ENCODE measurements at places on chromosomes 16 and 17.

GRCh38 chr16:84879569-84880487, 60.0 kb downstream of the CRISPLD2 start:
- no peak for DNase-seq

DNA sequence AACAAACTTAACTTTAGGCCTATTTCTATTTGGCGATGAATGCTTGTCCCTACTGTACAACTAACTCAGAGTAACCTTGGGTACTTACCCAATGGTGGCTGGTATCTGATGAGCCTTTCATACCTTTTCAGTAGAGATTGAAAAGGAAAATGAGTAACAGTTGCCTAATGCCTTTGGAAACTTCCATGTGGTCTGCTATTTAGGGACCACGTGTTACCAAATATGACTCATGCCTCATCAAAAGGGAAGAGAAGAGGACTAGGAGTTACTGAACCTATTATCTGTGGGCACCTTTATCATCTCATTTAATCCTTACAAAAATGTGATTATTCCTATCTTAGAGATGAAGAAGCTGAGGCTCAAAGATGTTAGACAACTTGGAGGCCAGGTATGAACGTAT, 8.1 kb downstream of the MYOCD start:
- DNase-seq: no peak

- DNase-seq: no peak
These were observed 756.0 kb upstream of the RBFOX1 start for GRCh38 chr16:6576606-6577005.

- no peak for DNase-seq
These were observed 240.3 kb upstream of the DYNLRB2 start for GRCh38 chr16:80300456-80300855.

GRCh38 chr16:7246578-7246977, 86.1 kb upstream of the RBFOX1 start:
- no peak for DNase-seq

DNA sequence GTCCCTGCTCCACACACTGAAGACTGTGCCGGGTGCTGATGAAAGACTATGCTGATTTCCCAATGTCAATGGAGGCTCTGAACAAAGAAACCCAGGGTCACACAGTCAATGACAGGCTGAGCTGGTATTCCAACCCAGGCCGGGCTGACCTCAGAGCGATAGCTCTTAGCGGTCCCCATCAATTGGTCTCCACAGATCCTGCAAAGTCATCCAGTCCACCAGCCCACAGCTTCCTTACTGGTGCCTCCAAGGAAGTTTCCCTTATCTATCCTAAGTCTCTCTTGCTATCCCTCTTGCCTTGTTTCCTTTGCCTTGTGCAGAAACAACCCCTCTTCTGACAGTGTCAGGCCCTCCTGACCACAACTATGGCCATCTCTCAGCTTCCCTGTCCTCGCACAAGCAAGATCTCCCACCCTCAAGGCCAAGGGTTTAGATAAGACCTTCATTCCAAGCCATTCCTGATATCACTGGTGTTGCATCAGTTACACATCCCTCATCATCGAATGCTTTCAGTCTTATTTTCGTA, 52.7 kb upstream of the KSR1 start:
- DNase-seq: no peak

- peak; percentile 40 for DNase-seq
These were observed 24.8 kb downstream of the ITPRIPL2 start for GRCh38 chr16:19138601-19139000.

GRCh38 chr17:27665549-27665948, 34.6 kb downstream of the LGALS9 start:
- no peak for DNase-seq

DNA sequence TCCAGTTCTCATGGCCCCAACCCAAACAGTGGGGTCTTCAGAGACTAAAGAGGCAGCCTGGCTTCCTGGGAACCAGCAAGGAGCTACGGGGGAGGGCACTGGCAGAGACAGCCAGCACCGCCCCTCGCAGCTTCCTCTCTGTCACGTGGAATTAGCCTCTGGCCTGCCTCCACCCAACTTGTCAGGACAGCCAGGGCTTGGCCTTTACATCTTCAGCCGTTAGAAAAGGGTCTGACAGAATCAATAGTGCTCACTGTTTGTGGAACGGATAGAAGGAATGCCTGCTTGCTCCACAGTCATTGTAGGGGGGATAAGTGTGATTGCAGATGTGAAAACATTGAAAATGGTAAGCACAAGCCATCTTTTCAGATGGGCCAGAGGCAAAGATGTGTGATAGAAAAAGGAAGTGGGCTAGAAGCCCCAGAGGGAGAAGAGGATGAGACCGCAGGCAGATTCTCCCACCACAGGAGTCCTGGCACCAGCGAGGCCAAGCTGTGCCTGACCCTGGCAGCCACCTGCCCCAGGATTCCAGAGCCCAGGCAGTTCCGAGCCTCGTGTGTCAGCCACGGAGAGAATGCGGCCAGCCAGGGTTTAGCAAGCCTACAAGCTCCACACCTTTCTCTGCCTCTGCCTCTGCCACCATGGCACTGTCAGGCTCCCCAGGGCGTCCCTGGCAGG, 18.6 kb downstream of the GRIN2C start:
- DNase-seq: no peak

DNA sequence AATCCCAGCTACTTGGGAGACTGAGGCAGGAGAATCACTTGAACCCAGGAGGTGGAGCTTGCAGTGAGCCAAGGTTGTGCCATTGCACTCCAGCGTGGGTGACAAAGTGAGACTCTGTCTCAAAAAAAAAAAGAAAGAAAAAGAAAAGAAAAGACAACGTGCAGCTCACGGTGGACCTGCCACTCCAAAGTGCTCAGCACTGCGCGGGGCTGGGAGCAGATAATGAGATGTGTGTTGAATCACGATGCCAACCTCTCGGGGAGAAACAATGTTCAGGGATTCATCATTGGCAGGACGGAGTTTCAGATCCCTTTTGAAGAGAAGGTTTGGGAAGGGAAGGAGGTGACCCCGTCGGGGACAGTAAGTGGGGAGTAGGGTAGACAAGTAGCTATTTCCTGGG, 19.2 kb downstream of the WFDC1 start:
- no peak for DNase-seq

DNA sequence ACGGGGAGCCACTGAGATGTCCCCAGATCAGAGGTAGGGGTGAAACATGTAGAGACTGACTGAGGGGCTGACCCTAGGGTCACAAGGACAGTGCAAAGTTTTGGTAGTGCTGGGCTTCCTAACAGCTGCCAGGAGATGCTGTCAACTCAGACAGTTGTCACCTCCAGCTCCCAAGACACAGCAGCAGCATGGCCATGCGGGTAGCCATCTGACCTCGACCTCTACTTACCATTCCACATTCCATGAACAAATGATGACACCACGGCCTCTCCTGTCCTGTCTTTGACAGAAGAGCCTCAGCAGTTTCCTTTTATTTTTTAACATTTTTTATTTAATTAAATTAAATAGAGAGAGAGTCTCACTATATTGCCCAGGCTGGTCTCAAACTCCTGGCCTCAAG, 65.3 kb upstream of the NFAT5 start:
- DNase-seq: no peak

DNA sequence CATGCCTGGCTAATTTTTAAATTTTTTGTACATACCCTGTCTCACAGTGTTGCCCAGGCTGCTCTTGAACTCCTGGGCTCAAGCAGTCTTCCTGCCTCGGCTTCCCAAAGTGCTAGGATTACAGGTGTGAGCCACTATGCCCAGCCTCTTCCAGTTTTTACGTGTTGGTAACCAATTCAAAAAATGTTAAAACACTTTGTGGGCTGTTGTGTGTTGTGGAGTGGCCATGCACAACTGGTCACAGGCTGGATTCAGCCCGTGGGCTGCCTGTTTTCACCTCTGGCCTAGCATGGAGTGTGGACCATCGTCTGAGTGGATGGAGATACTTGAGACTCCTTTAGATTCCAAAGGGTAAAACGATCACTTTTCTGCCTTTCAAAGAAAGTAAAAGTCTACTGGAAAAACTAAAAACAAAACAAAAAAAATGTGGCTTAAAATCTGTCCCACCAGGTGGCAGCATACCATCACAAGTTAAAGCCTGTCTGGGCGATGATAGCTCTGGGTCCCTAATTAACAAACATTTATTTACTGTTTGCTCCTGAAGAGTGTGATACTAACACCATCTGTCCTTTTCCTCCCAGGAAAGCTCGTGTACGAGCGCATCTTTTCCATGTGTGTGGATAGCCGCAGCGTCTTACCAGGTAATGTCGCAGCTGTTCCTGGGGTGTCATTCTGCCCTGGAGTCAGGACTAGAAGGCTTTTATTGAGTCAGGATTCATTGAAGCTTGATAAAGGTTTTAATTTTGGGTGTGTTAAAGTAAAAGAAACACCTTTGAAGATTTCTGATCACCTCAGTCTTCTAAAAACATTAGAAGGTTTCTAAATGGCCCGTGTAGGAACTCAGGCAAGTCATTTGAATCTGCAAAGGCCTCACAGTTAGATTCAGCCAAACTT, 45.8 kb downstream of the VPS35L start:
- DNase-seq: peak; percentile 11

DNA sequence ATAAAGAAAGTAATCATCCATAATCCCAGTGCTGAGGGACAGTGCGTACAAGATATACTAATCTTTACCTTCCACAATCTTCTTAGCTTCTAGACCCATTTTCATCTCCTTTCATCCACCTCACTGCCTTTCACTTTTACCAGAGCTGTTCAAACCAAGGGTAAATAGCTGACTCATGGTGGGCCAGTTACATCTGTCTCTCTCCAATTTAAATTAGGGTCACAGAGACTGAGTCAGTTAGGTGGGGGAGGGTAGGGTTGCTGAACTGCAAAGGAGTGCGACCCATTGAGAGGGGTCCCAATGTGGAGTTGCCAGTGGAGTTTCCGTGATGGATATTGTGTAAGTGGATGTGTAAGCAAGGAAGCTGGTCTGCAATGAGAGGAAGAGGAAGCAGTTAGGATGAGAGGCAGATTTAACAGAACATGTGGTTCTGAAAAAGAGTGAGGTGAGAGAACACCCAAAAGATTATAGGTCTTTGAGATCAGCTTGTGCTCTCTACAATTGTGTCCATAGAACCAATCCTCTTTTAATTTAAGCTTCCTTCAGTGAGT, 83.5 kb downstream of the GP2 start:
- no peak for DNase-seq

GRCh38 chr17:63345611-63346010, 100.5 kb downstream of the CYB561 start:
- no peak for DNase-seq

- no peak for DNase-seq
These were observed 25.3 kb downstream of the SPACA3 start for GRCh38 chr17:33016920-33017319.

- DNase-seq: no peak
These were observed 108.0 kb downstream of the CCDC182 start for GRCh38 chr17:57636985-57637665.

DNA sequence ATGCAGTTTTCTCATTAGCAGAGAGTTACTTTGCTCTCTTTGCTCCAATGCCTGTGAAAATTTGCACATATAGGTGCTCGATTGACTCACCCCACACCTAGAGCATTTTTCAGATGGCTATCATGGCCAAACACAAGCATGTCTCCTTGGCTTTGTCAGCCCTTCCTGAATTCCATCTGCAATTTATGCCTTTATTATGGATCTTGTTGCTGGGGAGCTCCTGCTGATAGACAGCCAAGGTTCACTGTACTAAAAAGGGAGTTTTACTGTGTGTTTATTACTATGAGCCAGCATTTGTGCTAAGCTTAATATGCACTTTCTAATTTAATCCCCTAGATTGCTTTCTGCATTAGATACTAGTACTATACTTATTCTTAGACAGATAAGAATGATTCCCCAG, 93.3 kb downstream of the TOX3 start:
- no peak for DNase-seq
